Inflammatory macrophage treated with lipopolysaccharide for 1 hour (primary cell): ENCODE measurements at places on chromosomes 13 and 19.

DNA sequence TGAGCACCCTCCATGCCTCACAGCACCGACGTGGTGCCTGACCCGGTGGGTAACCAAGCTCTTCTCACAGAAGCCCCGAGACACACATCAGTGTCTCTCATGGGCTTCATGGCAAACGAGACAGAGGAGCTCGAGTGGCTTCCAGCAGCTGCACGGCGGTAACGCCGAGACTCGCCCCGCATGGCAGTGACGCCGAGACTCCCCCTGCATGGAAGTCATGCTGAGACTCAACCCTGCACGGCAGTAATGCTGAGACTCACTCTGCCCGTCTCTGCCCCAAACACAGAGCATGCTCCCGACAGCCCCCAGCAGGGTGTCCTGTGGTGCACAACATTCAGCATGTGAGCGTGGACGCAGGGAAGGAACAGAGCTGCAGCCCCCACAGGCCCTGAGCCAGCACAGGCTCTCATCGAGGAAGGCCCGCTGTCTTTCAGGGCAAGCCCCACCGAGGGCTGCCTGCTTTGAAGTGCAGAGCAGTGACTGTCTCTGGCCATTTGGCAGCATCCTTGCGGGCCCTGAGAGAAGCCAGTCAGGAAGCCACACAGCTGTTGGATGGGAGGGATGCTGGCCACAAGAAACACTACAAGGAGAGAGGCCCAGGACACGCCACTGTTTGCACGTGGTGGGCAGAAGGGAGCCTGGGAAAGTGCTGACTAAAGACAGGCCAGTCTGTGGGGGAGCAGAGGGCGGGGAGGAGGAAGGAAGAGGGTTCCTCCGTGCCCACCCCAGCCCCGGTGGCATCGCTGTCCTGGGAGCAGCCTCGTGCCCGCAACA, 9.5 kb downstream of the GAS6 start:
- DNase-seq: no peak

GRCh38 chr19:43311706-43312105, 41.8 kb upstream of the CD177 start:
- DNase-seq: no peak

DNA sequence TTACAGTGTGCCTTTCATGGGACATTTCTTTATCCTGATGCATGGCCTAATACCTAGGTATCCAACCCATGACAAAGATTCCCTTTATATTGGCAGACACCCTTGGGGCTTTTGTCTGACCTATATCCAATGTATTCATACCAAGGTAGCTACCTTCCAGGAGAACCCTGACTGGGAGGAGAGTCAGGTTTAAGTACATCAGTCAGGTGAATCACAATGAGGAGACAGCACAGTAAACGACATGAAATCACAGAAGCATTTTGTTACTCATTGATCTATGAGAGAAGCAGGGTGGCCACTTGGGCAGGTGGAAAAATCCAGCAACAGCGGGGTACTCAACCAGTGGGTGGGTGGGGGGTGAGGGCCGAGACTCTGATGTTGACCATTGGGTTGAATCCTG, 527.4 kb upstream of the ATXN8OS start:
- DNase-seq: no peak

- DNase-seq: no peak
These were observed 2.5 kb upstream of the S1PR4 start for GRCh38 chr19:3175781-3176714.

- no peak for DNase-seq
These were observed 17.4 kb downstream of the PIP5K1C start for GRCh38 chr19:3682741-3683404.

- DNase-seq: no peak
These were observed 268.7 kb downstream of the SPRY2 start for GRCh38 chr13:80072231-80072630.

GRCh38 chr13:44989071-44989889, at the start of the genes GPALPP1 and NUFIP1:
GPALPP1 (plus strand) TSS chr13:44989538; CDS start chr13:44989655, 117 bp downstream.
NUFIP1 (minus strand) TSS chr13:44989471; CDS start chr13:44989436, 35 bp downstream.
- DNase-seq: peak; percentile 93

- DNase-seq: no peak
These were observed 165.4 kb downstream of the RGCC start for GRCh38 chr13:41622432-41623429.

DNA sequence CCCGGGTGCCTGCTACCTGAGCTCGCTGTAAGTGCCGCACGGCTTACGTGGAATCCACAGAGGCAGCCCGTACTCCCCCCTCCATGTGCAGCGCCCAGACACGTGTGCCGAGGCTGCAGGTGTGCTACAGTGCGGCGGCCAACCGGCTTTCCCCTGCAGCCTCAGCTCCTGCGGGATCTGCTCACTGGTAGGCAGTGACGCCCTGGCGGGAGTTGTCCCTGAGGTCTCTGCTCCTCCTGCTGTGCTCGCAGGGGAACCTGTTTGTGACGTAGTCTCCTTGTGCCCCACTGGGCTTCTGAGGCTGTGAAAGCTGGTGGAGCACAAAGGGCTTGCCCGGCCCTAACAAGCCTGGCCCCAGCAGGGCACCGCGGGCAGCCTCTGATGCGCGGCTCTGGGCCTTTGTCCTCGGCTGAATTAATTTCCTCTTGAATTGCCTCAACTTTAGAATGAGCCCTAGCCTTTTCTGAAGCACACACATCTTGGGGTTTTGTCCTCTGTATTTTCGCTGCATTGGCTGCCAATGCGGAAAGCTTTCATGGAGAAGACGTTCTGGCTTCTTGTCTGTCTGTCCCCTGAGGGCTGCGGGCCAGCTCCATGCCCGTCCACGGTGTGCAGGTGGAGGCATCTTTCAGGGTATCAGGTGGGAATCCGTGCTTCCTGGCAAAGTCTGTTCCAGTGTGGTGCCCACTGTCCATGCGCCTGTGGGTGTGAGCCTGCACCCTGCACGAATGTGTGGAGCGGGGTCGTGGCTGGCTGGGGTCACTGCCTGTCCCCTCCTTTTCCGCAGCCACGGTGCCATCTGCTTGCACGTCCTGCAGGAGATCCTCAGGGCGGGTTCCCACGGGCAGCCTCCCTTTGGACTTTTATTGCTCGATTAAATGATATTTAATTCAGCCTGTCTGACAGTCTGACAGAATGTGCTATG, 77.3 kb upstream of the MCF2L start:
- no peak for DNase-seq

DNA sequence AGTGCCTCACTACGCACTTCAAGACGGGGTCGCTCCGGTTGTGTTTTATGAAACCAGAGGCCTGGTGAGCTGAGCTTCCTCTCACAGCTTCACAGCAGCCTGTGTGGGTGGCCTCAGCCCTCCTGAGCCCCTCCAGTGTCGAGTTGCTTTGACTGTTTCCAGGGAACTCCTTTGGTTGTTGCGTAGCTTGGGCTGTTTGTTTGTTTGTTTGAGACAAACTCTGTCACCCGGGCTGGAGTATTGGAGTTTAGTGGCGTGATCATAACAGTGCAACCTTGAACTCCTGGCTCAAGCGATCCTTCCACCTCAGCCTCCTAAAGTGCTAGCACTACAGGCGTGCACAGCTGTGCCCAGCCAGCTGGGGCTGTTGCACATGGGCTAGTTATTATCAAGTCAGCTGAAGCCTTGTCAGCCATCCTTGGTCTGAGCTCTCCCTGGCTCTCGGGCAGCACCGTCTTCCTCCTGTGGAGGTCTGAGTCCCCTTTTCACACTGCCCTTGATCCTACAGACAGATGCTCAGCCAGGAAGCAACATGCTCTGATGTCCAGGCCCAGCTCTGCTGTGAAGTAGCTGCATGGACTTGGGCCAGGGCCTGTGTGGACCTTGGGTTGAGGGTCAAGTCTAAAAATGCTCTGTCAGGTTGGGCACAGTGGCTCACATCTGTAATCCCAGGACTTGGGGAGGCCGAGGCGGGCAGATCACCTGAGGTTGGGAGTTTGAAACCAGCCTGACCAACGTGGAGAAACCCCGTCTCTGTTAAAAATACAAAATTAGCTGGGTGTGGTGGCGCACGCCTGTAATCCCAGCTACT, 10.2 kb downstream of the DOT1L start:
- peak; percentile 26 for DNase-seq

DNA sequence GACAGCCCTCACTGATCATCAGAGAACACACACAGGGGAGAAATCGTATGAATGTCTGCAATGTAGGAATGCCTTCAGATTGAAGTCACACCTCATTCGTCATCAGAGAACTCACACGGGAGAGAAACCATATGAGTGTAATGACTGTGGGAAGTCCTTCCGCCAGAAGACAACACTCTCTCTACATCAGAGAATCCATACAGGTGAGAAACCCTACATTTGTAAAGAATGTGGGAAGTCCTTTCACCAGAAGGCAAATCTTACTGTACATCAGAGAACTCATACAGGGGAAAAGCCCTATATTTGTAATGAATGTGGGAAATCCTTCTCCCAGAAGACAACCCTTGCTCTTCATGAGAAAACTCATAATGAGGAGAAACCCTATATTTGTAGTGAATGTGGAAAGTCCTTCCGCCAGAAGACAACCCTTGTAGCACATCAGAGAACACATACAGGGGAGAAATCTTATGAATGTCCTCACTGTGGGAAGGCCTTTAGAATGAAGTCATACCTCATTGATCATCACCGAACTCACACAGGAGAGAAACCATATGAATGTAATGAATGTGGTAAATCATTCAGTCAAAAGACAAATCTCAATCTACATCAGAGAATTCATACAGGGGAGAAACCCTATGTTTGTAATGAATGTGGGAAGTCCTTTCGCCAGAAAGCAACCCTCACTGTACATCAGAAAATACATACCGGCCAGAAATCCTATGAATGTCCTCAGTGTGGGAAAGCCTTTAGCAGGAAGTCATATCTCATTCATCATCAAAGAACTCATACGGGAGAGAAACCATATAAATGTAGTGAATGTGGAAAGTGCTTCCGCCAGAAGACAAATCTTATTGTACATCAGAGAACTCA, 32.5 kb downstream of the ZNF567 start:
- no peak for DNase-seq

GRCh38 chr13:83423861-83424260, 458.4 kb downstream of the SLITRK1 start:
- no peak for DNase-seq

GRCh38 chr19:51125421-51126075, 842 bp downstream of the SIGLEC9 start:
- DNase-seq: no peak

DNA sequence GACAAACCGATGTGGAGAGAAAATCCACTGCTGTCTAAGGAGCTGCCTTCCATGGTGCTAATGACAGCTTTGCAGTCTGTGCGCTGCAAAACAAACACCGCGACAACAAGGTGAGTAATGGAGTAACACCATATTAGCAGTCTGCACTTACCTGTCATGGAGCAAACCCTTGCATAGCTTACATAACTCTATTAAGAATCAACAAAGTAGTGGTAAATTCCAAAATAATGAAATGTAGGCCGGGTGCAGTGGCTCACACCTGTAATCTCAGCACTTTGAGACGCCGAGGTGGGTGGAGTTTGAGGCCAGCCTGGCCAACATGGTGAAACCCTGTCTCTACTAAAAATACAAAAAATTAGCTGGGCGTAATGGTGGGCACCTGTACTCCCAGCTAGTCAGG, 56.2 kb downstream of the PARP4 start:
- no peak for DNase-seq

DNA sequence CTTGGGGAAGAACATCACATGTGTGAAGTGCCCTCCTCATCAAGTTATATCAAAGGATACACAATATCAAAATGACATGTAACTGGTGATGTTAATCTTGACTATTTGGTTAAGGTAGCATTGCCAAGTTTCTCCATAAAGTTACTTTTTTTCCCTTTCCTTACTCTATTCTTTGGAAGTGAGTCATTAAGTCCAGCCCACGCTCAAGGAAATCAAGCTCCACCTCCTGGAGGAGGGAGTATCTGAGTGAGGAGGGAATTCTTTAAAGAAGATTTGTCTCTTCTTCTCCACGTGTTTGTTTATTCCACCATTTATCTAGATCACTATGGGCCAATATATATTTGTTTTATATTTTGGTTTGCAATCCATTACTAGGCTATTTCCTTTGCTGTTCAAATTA, 33.6 kb upstream of the FNDC3A start:
- no peak for DNase-seq

- DNase-seq: peak; percentile 48
These were observed 17.7 kb downstream of the CEACAM8 start for GRCh38 chr19:42577016-42577415.

- no peak for DNase-seq
These were observed 254.2 kb downstream of the COG6 start for GRCh38 chr13:39909634-39910033.

- DNase-seq: no peak
These were observed 66.3 kb upstream of the RFXAP start for GRCh38 chr13:36752673-36753072.

DNA sequence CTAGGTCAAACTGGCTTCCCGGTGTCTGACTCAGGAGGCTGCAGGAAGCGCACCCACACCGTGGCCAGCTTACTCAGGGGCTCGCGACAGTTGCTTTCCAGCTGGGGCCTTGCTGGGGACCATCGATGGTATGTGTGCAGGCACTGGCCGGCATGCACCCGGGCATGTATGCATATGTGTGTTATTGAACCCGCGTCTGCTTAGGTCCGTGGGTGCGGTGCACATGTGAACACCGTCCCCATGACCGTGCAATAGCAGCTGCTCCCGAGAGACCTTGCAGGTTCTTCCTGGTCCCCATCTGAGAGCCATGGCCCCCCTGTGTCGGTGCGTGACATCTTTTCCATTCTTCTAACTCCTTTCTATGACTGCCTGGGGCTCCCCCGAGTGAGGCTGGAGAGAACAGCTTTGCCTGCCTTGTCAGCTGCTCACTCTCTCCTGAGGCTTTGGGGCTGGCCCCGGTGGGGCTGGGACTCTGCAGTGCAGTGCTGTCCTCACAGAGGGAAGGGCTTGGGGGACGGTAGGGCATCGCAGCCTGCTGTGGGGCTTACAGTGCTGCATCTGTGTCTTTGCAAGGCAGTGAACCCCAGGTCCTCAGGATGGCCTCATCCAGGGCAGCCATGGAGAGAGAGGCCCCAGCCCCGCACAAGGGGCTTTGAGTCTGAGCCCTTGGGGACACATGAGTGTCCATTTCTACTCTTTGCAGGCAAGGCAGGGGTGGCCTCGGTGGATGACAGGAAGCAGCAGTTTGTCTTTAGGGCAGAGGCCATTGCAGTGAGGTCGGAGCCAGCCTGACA, 65.1 kb downstream of the CHST8 start:
- no peak for DNase-seq

GRCh38 chr19:16561382-16561781, 10.8 kb downstream of the SLC35E1 start:
- no peak for DNase-seq

GRCh38 chr19:45217193-45217956, 27.8 kb downstream of the EXOC3L2 start:
- no peak for DNase-seq

GRCh38 chr19:54352041-54352440, 12.7 kb downstream of the LAIR1 start:
- no peak for DNase-seq

- DNase-seq: no peak
These were observed 541.1 kb upstream of the SPRY2 start for GRCh38 chr13:80881942-80882445.

- no peak for DNase-seq
These were observed 1327.6 kb downstream of the OLFM4 start for GRCh38 chr13:54356209-54356608.

DNA sequence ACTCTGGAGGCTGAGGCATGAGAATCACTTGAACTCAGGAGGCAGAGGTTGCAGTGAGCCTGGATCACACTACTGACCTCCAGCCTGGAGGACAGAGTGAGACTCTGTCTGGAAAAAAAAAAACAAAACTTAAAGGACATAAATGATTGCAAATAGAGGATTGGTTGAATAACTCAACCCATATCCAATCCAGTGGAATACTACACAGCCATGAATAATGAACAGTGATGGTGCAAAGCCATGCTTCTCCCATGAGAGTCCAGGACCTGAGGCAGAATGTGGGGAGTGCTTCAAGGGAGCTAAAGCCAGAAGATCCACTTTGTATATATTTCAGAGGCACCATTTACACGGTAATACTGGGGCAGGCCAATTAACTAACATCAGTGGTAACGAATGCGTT, 2.2 kb upstream of the CEACAM18 start:
- DNase-seq: no peak
